ENCODE measurements at places on chromosomes 1 and 21.

- DNase-seq, result no peak
Observed at GRCh38 chr1:27071049-27071416, 58.4 kb upstream of the TENT5B start.

GRCh38 chr21:18725653-18726052 lies 322.1 kb upstream of the TMPRSS15 start:
- no peak for DNase-seq

GRCh38 chr1:3545363-3546047 lies 65.8 kb downstream of the MEGF6 start:
- no peak for DNase-seq

- DNase-seq, result no peak
Observed at GRCh38 chr1:110243574-110243973, 33.5 kb downstream of the KCNC4 start.

- no peak for DNase-seq
Observed at GRCh38 chr1:61287014-61287413, 204.7 kb downstream of the NFIA start.

GRCh38 chr1:226123591-226124471 lies 61.3 kb downstream of the H3-3A start:
- no peak for DNase-seq

DNA sequence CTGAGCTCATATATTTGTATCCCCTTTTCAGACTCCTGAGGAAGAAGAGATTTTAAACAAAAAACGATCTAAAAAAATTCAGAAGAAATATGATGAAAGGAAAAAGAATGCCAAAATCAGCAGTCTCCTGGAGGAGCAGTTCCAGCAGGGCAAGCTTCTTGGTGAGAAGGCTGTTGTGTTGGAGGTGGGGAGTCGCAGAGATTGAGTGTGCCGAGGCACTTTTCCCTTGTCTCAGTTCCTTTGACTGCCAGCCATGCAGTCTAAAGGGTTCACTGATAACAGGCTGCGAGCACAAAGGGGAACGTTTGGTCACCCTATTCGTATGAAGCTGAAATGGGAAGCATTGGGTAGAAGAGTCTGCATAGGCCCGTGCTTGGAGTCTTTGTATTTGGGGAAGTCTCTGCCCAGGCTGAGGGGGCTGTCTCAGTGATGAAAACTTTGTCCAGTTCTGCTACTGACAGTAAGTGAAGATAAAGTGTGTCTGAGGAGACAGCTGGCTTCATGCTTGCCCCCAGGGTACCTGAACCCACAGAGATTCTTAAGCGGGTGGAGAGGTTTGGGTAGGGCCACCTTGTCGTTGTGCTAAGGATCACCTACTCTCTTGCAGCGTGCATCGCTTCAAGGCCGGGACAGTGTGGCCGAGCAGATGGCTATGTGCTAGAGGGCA lies 2.8 kb downstream of the RPS8 start:
- DNase-seq, result no peak

DNA sequence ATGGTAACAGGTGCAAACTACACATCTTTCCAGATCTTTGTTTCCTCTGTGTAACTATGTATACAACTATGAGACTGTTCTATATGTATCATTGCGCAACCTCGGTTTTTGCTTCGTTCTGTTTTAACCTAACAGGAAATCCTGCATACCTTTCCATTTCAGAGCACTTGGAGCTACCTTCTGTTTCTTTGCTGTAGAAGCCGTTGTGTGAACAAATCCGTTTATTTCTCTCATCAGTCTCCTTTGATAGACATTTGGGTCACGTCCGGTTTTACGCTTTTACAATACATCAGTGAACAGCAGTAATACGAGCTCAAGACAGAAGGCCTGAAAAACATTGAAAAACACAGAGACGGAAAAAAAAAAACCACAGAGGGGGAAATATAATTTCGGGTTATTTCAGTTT lies 10.5 kb downstream of the ATP5IF1 start:
- no peak for DNase-seq

DNA sequence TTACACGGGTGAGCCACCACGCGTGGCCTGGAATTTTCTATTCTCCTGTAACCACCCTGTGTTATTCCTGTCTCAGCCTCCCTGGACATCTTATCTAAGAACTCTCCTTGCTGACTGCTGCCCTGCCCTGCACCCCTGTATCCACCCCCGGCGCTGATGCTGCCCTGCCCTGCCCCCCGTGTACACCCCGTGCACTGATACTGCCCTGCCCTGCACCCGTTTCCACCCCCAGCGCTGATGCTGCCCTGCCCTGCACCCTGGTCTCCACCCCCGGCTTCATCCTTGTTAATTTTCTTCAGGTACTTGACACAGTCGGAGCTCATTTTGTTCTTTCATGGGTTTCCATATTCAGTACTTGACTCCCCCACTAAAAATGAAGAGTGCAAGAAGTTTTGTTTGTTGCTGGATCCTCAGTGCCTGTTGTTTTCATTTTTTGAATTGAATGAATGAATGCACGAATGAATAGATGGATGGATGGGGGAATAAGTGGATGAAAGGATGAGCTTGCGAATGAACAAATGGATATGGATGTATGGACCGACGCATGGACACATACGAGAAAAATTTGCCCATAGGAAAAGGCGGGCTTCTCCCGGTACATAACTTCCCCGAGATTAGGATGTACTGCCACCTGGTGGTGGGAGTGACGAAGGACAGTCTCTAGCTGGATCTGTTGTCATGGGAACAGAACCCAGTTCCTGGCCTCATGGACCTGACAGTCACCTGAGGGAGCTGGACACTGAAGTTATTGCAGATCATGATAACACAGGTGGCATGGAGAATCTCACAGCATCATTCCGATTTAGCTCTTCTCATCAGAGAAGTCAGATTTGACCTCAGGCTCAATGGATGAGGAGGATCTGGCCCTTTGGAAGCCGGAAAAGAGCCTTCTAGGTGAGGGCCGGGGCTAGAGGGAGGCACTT lies 14.9 kb downstream of the AADACL4 start:
- DNase-seq, result peak; percentile 34

DNA sequence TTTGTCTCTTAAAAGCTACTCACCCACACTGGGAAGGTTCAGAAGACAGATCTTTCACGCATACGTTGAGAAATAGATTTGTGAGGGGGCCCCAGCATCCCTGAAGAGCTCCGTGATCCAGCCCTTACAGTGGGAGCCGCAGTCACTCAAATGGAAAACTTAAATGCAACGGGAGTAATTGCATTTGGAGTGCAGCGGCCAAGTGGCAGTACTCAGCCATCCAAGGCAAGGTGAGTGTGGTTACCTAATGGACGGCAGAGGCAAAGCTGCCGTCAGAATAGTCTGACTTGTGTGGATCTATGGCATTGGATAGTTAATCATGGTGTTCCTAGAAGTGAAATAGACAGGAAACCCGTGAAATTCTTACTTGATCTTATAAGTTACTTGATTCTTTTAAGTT lies 5.1 kb downstream of the SPSB1 start:
- DNase-seq, result no peak

DNA sequence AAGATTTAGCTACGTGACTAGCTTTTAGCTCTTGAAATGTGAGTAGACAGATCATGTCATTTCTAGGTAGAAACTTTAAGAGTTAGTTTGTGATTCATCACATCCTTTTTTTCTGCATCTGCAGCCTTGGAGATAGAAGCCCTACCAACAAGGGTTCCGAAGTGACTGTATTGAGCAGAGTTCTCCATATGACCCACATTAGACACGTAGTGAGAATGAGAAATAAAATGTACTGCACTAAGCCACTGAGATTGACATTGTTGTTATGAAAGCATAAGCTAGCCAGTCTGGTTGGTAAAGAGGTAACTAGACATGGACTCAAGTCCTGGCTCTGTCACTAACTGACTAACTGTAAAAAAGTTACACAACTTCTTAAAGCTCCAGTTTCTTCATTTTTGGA lies 296.1 kb downstream of the PDE4B start:
- DNase-seq, result no peak

DNA sequence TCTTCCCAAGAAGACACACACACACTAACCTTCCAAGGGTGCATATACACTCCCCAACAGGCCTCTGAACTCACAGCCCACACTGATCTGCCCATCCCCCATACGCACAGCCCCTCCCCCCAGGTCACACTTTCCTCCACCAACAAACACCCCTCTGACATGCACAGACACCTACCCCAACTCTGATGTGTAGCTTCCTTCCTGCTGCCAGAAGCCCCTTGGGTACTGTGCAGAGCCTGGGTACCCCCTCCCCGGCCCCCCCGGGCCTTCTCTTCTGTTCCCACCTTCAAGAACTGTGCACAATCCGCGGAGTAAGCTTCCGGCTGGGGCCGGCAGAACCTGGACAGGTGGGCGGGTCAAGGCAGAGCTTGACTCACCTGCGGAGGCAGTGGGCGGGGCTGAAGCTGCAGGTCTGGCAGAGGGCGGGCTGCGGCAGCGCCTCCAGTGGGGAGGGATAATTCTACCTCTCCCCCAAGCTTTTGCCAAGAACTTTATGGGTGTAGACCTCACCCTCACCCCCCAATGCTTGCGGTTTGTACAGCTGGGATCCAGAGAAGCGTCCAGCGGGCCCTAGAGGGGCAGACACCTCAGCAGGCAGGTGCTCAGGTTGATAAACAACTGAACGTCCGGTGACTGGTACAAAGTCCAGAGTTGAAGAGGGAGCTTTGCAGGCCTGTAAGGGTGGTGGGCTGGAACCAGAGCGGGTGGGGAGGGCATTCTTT lies at the start of gene C1orf210:
Gene C1orf210, minus strand, starts transcription at position 313 of the 722 bp plus-strand sequence. CDS start 2,311 bp downstream, outside the sequence.
- DNase-seq, result no peak
